ENCODE measurements at places on chromosomes 3 and 15. TPM values are rescaled to one million over a fixed set of nuclear protein-coding genes. Genes with fewer than 3 reads are reported as not detected.

DNA sequence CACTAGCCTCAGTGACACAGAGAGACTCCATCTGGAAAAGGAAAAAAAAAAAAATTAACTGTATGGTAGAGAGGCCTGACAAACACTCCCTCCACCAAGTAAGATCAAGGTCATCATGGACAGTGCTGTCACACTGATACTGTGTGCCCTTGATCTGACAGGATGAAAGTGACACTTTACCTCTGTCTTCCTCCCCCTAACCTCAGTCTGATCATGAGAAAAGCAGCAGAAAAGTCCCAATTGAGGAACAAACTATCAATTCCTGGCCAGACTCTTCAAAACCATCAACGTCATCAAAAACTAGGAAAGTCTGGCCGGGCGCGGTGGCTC lies 26.7 kb downstream of the PGPEP1L start:
- no peak overlapping the region for H3K4me3 ChIP-seq
- H3K27ac ChIP-seq: no peak overlapping the region
- H3K4me1 ChIP-seq: peaks cover 6% of the 10 kb centered on the region
- no peaks in the 10 kb centered on the region for H3K27me3 ChIP-seq
- DNase-seq: no peak
- H3K36me3 ChIP-seq: no peaks in the 10 kb centered on the region

DNA sequence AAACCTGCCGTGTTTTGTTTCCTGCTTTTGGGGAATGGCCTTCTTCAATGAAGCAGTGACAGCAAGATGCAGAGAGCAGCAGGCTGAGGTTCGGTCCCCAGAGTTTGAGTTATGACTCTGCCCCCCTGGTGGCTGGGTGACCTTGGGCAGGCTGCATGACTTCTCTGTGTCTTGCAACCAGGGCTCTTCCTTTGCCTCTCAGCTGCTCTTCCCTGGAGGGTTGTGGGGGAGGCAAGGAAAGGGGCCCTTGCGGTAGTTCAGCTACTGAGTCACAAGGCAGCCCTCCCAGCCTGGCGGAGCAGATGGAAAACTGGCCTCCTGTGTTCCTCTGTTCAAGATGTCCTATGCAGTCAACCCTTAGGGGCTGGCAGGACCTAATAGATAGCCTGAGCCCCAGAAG lies 17.1 kb downstream of the CTXND1 start:
- no peaks in the 10 kb centered on the region for H3K4me1 ChIP-seq
- no peak overlapping the region for H3K4me3 ChIP-seq
- peaks cover 29% of the 10 kb centered on the region for H3K27me3 ChIP-seq
- H3K36me3 ChIP-seq: no peaks in the 10 kb centered on the region

DNA sequence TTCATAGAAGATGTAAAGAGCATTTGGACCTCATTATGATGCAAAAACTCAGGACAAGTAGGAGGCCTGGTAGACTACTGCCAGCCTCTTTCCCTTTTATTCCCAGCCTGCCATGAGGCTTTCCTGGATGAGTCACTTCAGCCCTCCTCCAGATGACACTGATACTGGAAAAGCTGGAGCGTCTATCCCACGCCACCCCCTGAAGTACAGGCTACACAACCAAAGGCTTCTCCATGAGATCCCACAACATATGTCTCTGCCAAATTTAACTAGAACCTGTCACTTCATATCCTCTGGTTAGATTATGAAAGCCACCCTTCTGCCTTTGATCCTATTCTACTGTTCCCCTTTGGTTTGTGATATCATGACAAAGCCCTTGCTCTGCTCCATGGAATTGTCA lies 56.1 kb upstream of the CPNE4 start:
- H3K27me3 ChIP-seq: no peaks in the 10 kb centered on the region
- no peak for DNase-seq
- no peaks in the 10 kb centered on the region for H3K4me1 ChIP-seq
- H3K4me3 ChIP-seq: no peak overlapping the region
- H3K27ac ChIP-seq: no peak overlapping the region

- no peak overlapping the region for H3K27ac ChIP-seq
- no peaks in the 10 kb centered on the region for H3K4me1 ChIP-seq
- H3K36me3 ChIP-seq: no peaks in the 10 kb centered on the region
- H3K4me3 ChIP-seq: no peak overlapping the region
- H3K27me3 ChIP-seq: no peaks in the 10 kb centered on the region
Measured at GRCh38 chr3:160291909-160292299, 66.7 kb downstream of the C3orf80 start.

Gene CPNE4
- not detected for total RNA-seq

DNA sequence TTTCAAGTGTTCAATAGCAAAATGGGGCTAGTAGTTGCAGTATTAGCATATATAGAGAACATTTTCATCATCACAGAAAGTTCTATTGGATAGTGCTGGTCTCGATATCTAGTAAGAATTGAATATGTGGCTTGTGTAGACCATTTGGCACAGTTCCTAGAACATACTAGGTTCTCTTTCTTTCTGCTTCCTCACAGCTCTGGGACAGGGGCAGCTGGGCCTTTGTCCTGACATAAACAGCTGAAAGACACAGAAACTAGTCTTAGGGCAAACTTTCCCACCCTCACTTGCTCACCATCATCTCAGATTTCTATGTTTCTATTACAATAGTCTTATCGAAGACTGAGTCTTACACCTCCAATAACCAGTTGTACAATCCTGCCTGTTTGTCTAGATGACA lies 63.7 kb upstream of the DLG1 start:
- no peaks in the 10 kb centered on the region for H3K36me3 ChIP-seq
- H3K4me1 ChIP-seq: peaks cover 28% of the 10 kb centered on the region
- no peaks in the 10 kb centered on the region for H3K27me3 ChIP-seq

Gene TTLL13
- 0.21 TPM for total RNA-seq

DNA sequence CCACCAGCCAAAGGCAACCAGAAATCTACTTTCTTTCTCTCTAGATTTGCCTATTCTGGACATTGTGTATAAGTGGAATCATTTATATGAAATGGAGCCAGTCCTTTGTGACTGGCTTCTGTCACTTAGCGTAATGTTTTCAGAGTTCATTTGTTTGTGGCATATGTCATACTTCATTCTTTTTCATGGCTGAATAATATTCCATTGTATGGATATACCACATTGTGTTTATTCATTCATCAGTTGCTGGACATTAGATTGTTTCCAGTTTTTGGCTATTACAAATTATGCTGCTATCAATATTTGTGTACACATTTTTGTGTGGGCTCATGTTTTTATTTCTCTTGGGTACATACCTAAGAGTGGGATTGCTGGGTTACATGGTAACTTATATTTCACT lies 139.2 kb upstream of the CTDSPL start:
- peaks cover 5% of the 10 kb centered on the region for H3K36me3 ChIP-seq
- no peaks in the 10 kb centered on the region for H3K27me3 ChIP-seq
- no peak overlapping the region for H3K27ac ChIP-seq
- H3K4me3 ChIP-seq: no peak overlapping the region
- H3K4me1 ChIP-seq: no peaks in the 10 kb centered on the region

Gene PPP1R14D
- not detected for total RNA-seq

Gene SOX14
- not detected for total RNA-seq

GRCh38 chr15:90716317-90716975 lies 700 bp upstream of the BLM start:
- peaks cover 15% of the 10 kb centered on the region for H3K4me1 ChIP-seq
- H3K27me3 ChIP-seq: no peaks in the 10 kb centered on the region
- no peak for DNase-seq
- no peaks in the 10 kb centered on the region for H3K36me3 ChIP-seq

DNA sequence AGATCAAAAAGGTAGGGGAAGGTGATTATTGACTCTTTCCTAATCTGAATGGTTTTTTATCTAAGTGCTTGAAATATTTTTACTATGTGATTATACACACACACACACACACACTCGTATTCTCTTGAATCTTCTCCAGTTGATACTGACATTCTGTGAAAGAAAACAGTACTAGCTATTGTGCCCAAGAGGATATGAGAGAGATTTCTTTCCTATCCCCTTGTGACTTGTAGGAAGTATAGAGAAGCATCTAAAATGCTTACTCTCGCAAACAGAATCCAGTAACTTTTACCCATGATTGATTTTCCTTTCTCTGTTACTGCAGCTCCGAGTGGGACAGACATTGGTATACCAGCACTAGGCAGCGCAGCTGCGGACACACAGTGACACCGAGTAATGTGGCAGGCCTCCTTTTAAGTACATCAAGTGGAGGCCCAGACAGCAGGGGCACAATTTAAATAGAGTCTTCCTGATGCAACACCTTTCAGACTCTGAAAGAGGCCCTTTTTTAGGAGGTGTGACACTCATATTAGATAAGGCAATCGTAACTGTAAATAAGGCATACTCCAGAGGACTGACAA lies 421.0 kb upstream of the CNTN4 start:
- H3K27me3 ChIP-seq: no peaks in the 10 kb centered on the region
- H3K27ac ChIP-seq: no peak overlapping the region

GRCh38 chr3:12070098-12070497 lies 65.9 kb downstream of the SYN2 start:
- H3K27ac ChIP-seq: no peak overlapping the region
- DNase-seq: no peak
- no peak overlapping the region for H3K4me3 ChIP-seq
- H3K27me3 ChIP-seq: no peaks in the 10 kb centered on the region

GRCh38 chr3:101310978-101311375 lies 9.4 kb downstream of the IMPG2 start:
- H3K27ac ChIP-seq: no peak overlapping the region
- H3K4me3 ChIP-seq: no peak overlapping the region
- no peaks in the 10 kb centered on the region for H3K36me3 ChIP-seq

DNA sequence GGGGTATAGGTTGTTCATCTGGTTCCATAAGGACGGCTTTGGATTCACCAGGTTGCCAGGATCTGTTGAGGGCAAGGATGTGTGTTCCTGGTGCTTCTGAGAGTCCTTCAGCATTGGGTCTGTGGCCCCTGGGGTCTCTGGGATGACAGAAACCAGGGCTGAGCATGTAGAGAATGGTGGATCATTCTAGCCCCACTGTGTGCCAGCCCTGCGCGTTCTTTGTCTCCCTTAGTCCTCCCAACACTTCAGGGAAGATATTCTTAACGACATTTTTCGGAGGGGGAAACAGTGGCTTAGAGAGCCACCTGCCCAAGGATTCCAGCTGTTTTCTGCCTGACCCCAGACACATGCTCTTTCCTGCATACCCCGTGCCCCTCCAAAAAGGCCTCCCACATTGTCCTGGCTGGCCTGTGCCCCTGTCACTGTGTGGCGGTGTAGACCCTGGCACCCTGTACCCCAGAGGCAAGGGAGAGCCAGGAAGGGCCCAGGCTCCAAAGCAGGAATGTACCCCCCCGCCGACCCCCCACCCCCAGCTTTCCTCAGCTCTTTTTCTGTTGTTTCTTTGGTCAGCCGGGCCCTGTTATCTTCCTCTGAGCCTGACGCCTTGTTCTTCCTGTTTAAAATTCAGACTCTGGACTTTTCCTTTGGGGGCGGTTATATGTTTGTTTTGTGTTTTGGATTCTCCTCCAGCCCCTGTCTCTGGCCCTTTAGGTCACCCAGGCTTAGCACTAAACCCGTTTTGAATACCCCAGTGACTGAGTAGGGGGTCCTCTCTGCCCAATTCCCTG lies 57.8 kb upstream of the SMAD6 start:
- DNase-seq: no peak
- H3K36me3 ChIP-seq: no peaks in the 10 kb centered on the region
- no peak overlapping the region for H3K4me3 ChIP-seq
- H3K27me3 ChIP-seq: no peaks in the 10 kb centered on the region

DNA sequence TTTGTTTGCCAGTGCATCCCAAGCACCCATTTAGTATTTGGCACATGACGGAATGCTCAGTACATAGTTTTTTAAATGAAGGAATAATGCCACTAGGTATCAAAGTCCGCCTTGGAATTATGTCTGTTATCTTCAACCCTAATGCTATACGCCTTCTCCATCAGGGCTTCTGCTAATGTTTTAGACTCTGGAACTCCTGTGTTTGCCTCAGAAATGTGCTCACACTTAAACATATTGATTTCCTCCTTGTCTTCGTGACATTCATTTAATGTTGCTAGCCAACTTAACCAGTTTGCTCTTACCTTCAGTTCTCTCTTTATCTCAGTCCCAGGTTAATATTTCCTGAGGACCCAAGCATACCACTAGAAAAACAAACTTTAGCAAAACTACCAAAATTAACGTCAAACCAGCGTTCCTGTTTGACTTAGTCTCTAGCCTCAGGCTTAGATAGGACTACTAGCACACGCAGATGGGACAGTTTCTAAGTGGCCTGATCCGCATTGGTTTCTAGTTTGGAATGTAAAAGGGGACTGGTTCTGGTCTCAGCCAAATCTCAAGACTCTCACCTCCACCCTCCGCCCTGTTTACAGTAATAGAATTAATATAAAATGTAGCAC lies 81.4 kb downstream of the IL1RAP start:
- no peaks in the 10 kb centered on the region for H3K36me3 ChIP-seq
- H3K27ac ChIP-seq: peak overlapping the region; percentile 81
- peaks cover 7% of the 10 kb centered on the region for H3K4me1 ChIP-seq
- no peak for DNase-seq

All from suprapubic skin (tissue), 4 donors.